ENCODE measurements at places on chromosomes 12 and 14.

DNA sequence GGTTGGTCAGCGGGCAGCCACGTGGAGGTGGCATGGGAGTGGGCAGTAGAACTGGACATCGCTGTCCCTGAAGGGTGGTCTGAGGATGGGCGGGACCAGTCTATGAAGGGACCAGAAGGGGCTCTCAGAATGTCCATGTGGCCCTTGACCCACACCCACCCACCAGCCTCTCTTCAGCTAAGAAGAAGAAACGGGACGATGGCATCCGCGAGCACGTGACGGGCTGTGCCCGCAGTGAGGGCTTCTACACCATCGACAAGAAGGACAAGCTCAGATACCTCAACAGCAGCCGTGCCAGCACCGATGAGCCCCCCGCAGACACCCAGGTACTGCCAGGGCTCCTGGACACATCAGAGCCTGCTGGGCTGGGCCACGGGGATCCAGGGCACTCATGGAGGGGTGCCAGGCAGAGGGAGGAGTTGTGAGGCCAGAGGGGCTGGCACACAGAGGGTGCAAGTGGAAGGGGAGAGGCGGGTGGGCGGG lies 21.3 kb downstream of the SETD1B start:
- no peak for DNase-seq

DNA sequence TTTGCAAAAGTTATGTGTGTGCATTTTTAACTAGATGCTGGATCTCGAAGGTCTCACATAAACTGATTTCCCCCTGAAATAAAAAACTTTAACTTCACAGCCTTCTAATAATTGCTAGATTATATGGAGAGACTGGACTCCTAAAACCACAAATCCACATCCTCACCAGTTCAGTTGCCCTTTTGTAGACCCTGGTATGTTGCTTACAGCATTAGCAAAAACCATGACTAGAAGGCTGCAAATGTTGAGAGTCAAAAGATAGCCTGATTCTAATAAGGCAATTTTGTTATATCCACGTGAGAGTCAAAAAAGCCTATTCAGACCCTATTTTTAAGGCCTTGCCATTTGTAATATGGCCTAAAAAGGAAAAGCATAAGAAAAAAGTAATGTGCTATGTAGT lies 37.4 kb downstream of the RASSF8 start:
- DNase-seq = no peak

GRCh38 chr14:74217672-74218448 lies 21.4 kb upstream of the VSX2 start:
- peak; percentile 52 for DNase-seq

- DNase-seq = no peak
These were observed 276.5 kb downstream of the TMEM132C start for GRCh38 chr12:128543460-128543859.

- DNase-seq = no peak
These were observed 1.5 kb upstream of the HCAR1 start for GRCh38 chr12:122732170-122732569.

DNA sequence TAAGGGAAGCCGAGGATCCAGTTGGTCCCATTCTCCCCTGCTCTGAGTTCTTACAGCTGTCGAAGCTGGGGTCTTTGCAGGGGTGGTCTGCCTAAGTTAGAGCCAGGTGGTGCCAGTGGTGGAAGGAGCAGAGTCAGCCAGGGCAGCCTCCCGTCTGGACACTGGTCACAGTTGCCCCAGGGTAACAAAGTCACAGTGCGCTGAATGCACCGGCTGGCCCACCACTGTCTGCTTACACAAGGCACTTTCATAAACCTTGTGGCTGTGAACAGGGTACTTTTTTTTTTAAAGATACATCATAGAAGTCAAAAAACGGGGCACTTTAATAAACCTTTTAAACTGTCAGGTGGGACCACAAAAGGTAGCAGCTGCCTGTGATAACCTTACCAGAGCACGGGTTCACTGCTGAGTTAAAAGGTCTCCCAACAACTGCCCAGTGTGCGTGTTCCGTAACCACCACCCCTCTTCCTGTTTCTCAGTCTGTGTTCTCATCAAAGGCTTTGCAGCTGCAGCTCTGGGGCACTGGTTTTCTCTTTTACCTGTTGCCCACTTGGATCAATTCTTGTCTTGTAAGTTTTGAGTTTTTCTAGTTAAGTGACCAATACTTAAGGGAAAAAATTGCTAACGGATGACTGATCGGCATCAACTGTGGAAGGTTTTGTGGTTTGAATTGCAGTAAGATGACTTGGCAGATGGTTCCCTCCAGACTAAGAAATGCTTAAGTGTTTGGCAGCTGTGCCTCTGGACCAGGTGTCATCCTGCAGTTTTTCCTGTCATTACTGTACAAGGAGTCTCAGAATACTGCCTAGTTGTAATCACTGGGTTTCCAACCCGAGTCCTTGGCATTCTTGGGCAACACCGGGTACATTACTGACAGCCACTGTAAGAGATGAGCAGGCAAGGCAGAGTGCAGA lies 55.9 kb downstream of the DYNC1H1 start:
- DNase-seq = no peak

- DNase-seq = peak; percentile 21
These were observed 1.7 kb upstream of the ANKRD33 start for GRCh38 chr12:51886021-51886710.
